Substantia nigra (tissue), 51 donors: ENCODE measurements at places on chromosomes 2 and 18.
A peak's percentile ranks its signal among the peaks of the same experiment; 100 is the strongest.

DNA sequence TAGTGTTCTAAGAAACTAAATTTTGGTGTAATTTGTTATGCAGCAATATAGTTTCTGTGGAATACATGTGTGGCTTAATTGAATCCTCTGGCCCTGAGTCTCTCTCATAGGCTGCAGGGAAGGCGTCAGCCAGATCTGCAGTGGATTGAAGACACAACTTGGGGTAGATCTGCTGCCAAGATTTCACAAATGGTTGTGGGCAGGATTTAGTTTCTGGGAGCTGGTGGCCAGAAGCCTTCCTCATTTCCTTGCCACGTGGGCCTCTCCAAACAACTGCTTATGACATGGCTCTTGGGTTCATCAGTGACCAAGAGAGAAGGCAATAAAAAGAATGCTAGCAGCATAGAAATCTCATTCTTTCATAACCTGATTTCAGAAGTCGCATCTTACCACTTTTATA, 28.2 kb downstream of the CCDC102B start:
- no peak for DNase-seq

- DNase-seq, result no peak
These were observed 107.9 kb upstream of the IL1R2 start for GRCh38 chr2:101883860-101884259.

GRCh38 chr18:2908946-2909335, 62.1 kb downstream of the EMILIN2 start:
- no peak for DNase-seq

DNA sequence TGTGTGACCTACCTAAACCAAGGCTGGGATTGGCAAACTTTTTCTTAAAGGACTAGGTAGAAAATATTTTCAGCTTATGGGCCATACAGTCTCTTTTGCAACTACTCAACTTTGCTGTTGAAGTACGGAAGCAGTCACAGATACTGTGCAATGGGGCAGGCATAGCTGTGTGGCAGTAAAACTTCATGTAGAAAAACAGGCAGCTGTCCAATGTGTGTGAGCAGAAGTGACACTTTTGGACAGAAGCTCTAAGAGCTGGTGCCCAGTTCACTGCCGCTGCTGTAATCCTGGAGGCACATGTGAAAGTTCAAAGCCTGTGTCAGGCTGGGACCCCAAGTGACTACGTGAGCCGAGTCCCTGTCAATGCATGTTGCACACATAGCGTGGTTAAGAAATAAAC, 46.7 kb downstream of the MAPK4 start:
- DNase-seq, result no peak

DNA sequence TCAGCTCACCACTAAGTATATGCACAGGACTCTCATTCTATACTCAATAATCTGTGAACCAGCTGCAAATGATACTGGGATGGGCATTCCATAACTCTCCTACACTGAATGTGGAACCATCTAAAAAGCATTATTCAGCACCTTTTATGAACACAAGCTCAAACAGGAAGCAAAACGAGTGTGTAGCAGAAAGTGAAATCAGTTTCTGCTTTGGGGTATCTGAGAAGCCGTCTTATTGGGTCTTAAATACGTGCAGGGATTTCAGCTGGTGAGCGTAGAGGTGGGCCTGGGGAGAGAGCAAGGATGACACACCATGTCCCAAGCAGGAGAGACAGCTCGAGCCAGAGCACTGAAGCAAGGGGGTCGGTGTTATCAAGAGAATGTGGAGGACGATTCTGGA, 120.0 kb upstream of the TTN start:
- DNase-seq, result no peak

DNA sequence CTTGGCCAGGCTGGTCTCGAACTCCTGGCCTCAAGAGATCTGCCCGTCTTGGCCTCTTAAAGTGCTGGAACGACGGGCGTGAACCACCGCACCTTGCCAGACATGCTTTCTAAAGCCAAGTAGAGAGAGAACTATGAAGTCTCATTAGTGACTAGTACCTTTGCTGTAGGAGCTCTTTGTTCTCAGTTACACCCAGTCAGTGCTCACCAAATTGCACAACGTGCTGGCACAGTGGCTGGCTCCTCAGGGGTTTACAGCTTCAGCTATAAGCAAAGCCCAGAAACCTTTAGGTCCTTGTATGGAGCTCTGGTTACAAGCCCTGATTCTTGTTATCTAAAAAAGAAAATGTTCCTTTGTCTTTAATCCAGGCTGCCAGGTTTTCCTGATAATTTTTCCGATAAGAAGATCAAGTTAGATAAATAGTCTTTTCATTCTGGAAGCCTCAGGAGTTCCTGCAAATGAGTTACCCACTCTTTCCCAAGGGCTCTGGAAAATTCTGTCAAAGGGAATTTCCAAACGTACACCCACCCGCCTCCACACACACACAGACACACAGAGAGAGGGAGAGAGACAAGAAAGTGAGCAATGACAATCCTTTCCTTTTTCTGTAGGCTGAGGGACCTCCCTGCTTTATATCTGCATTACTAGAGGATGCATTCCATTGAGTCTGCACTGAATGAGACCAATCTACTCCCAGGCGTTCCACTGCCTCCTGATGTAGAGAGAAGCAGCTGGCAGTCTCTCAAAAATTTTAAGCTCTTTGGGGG, 100.2 kb upstream of the CSRNP3 start:
- DNase-seq, result no peak

DNA sequence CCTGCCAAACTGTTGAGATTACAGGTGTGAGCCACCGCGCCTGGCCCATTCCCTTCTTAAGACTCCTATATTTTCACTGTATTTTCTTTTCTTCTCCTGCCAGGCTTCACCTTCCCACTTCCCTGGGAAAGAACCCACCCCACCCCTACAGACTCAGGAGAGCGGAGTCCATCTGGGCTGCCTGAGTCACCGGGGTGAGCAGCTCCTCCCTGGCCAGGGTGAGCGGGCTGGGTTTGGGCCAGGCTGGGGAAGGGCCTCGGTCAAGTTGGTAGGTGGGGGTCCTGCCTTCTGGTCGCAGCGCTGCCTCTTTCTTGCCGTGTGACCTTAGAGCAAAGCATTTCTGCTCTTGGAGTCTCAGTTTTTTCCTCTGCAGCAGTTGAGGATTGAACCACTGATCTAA, 2.1 kb upstream of the GAREM2 start:
- DNase-seq, result no peak

- DNase-seq, result no peak
These were observed 191.0 kb downstream of the ARL4C start for GRCh38 chr2:234305846-234306245.

- DNase-seq, result no peak
These were observed 19.7 kb downstream of the TWSG1 start for GRCh38 chr18:9354256-9354655.

GRCh38 chr18:23684515-23685197, 4.6 kb upstream of the LAMA3 start:
- DNase-seq, result no peak

- no peak for DNase-seq
These were observed 102.1 kb upstream of the SPHKAP start for GRCh38 chr2:228283491-228284171.

GRCh38 chr2:223460774-223461211, 141.4 kb downstream of the SCG2 start:
- no peak for DNase-seq

DNA sequence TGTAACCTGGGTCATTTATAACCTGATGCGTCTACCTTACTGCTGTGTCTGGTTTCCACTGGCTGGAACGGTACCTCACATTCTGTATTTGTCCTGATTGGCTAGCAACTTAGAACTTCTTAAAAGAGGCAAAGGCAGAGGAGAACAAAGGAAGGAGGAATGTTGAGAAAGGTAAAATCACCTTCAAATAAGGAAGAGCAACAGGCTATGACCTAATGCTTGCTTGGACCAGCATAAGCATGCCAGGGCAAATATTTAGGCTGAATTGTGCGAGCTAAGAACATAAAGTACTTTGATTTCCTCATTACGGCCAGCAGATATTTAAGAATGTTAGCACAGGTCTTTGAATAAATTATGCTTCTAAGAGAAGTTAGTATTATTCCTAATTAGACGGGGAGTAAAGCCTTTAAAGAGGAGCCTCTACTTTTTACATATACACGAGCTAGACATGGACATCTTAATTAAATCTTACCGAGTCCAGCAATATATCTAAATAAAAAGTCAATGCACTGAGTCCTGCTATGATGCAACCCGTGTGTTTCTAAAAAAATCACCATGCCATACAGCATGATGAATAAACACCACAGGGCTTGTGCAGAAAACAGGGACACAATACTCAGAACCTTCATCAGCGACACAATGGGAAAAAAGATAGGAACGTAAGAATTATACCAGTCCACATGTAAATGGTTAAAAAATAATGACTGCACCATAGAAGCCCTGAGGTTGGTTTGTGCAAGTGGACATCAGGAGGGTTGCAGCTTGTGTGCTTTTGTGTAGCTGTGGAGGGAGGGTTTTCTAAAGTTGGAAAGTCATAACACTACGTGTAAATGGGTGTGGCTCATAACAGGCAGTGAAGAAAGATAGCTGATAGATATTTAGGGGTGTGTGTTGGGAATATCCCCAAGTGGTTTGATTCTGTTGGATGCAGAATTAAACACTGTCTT, 14.2 kb downstream of the SEPTIN2 start:
- DNase-seq, result no peak

GRCh38 chr18:13520306-13520705, 206.1 kb downstream of the FAM210A start:
- no peak for DNase-seq

DNA sequence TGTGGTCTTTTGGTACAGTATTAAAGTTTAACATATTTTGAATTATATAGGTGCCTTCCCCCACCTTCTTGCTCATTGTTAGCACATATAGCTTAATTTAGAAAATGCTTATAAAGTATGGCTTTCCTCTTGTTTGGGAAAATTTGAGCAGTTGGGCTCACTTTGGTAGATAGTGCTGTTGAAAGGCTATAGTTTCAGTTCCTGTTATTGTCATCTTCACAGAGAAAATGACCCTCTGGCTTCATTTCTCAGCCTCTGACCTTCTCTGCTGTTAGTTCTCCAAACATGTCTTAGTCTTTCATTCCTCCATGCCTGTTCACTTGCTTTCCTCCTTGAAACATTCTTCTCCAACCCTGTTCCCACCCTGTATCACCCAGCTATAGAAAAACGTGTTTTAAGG, 200.6 kb downstream of the WDR7 start:
- no peak for DNase-seq

DNA sequence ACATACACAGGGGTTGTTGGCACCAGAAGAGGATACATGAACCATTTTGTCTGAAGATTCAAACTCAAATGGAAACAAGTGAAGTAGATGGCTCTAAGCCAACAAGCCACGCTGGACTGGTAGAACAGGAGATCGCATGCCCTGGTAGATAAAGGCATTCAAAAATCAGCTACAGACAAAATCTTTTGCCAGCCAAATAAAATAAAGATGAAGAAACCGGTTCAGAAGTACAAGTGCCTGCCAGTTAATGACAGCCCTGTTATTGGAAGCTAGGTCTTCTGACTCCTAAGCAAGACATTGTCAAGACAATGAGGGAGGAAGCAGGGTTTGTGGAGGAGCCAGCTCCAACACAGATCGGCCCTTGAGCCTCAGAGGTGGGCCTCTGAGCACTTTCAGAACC, 52.3 kb downstream of the EHD3 start:
- no peak for DNase-seq

- no peak for DNase-seq
These were observed 3.4 kb downstream of the SERTAD2 start for GRCh38 chr2:64650296-64650695.

- DNase-seq, result no peak
These were observed 44.0 kb upstream of the BIN1 start for GRCh38 chr2:127150996-127151395.

DNA sequence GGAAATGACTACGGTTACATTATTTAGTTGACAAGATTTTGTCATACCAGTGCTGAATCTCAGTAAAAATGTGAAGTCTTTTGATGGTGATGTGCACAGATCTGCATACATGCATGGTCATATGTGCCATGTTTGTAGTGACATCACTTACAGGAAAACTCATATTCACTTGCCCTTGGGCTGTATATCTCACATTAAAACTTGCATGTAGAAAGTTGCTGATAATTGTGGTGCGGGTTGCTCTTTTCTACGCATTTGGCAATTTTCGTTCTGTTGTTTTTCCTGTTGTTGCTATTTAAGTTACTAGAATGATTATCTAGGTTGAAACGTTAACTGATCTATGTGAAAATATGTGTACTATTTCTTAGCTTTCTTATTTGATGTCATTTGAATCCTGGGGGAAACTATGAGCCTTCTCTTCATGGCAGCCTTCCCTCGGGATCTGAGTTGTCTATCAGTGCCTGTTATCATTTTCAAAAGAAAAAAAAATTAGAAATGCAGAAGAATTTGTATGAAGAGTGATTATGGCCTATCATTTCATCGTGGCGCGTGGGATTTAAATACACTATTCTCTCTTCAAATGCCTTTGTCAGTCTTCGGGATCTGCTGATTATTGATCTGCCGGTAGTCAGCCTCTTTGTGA, 296.6 kb downstream of the TMX3 start:
- no peak for DNase-seq

- DNase-seq, result peak; percentile 63
These were observed 61.3 kb downstream of the LONRF2 start for GRCh38 chr2:100260712-100261620.

DNA sequence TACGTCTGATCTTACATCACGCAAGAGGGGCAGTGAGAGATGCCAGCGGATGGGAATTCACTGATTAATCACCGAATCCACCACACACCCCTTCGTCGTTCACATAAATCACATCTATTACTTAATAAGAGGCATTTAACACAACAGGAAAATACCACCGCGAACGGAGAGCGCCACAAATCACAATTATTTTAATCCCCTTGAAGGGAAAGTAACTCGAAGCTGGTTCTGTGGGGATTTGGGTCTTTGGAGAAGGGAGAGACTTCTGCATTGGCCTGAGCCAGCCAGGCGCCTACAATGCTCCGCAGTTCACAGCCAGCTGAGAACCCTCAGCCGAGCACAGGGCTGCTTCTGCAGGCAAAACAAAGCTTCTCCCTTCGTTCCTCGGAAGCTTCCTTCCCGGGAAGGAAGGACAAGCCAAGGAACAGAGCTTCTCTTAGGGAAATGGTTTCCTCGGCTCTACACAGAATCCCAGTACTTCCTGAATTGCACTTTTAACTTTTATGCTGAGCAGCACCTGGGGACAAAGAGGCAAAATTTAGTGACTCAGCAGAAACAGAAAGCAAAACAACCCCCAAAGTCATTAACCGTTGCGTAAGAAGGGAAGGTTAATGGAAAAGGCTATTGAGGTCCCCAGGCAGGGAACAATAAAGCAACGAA, at the start of gene LRP1B:
Gene LRP1B (minus strand): TSS at position 7 of the 660 bp plus-strand sequence. CDS start 287 bp downstream, outside the sequence.
- DNase-seq, result peak; percentile 58

DNA sequence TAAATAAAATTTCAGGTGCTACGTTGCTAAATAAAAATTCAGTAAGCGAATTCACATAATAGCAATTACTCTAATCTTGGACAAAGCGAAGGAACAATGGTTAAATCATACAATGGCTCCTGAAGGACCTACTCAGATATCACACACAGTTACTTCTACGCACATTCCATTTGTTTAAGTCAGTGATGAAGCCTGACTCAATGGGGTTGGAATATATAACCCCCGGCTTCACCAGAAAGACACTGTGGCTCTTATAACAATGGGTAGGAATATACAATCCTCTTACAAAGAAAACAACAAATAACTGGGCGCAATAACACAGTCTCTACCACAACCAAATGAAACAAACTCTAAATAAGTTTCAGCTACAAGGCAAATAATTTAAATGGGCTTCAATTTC, 349.5 kb downstream of the IRS1 start:
- DNase-seq, result no peak

GRCh38 chr2:187614756-187615155, 60.5 kb upstream of the TFPI start:
- no peak for DNase-seq

- DNase-seq, result no peak
These were observed 42.6 kb upstream of the EDAR start for GRCh38 chr2:109031476-109032228.
